Left colon (tissue), 2 donors: ENCODE measurements at places on chromosomes 11 and 22. TPM values are rescaled to one million over a fixed set of nuclear protein-coding genes. Genes with fewer than 3 reads are reported as not detected.

Gene FAM89B
- total RNA-seq, result 24.4 TPM

GRCh38 chr11:61516675-61517572, 8.4 kb downstream of the LRRC10B start:
- DNase-seq, result no peak

GRCh38 chr11:45374653-45375059, 88.5 kb upstream of the SYT13 start:
- DNase-seq, result no peak

Gene ADM
- total RNA-seq, result 47.1 TPM

DNA sequence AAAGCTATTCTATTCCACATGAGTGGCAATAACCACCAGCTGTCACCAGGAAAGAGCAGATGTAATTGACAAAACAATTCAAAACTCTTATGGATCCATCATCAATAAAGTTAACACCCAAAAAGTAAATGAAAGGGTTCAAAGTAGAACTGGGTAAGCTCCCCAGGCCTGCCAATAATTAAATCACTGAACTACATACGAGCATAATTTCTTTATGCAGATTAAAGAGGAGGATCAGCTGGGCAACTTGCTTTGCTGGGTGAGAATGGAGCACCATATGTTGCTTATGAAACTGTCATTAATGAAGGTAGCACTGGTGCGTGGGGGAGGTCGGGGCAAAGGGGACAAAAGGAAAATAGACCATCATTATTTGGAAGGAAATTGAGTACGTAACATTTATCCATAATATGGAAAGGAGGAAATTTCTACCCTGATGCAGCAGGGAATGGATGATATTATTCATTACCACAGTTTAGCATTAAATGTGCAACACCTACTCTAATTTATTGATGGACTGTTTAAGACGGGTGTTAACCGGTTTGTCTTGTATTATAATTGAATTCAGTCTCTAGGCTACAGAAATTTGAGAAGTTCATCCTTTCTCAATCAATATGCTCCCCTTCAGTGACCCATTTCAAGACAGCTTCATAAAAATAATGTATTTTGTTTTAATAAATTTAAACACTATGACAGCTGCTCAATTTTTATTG, 315.9 kb downstream of the CADM1 start:
- no peak for DNase-seq

Gene ARHGAP20
- 2.8 TPM for total RNA-seq

GRCh38 chr11:64667154-64667745, 55.7 kb downstream of the NRXN2 start:
- DNase-seq, result no peak

GRCh38 chr11:46404476-46405017, 13.0 kb upstream of the CHRM4 start:
- DNase-seq, result no peak

Gene APOBEC3A
- 1.4 TPM for total RNA-seq
